Thoracic aorta endothelial cell (primary cell): ENCODE measurements at places on chromosomes 5 and 9. TPM values are rescaled to one million over a fixed set of nuclear protein-coding genes. Genes with fewer than 3 reads are reported as not detected.

Gene DRD1
- total RNA-seq = not detected in 2 replicates

Gene SNX30
- total RNA-seq = 10.4 and 11.3 TPM in 2 replicates

Gene STOM
- 276 and 352 TPM in 2 replicates for total RNA-seq

Gene EPB41L4A
- 19.8 and 26.1 TPM in 2 replicates for total RNA-seq

Gene PCDHGA4
- total RNA-seq = 2.2 and 5.2 TPM in 2 replicates

Gene OR1J2
- not detected in 2 replicates for total RNA-seq

Gene ZNF366
- total RNA-seq = 0.53 and 2.0 TPM in 2 replicates

Gene CKS2
- total RNA-seq = 179 and 250 TPM in 2 replicates

Gene NUDT2
- 9.7 and 32.8 TPM in 2 replicates for total RNA-seq

Gene SPAAR
- total RNA-seq = 10.6 and 17.7 TPM in 2 replicates

Gene LRRC26
- total RNA-seq = not detected in 2 replicates

Gene CCNI2
- 0.22 TPM in 1 of 2 replicates, not detected in the other for total RNA-seq

Gene IL3
- total RNA-seq = not detected in 2 replicates

Gene CMYA5
- total RNA-seq = 0.13 and 0.14 TPM in 2 replicates

Gene SLC1A1
- 27.1 and 36.8 TPM in 2 replicates for total RNA-seq

Gene GPR151
- total RNA-seq = not detected in 2 replicates
